Left kidney (tissue), 8 donors: ENCODE measurements at places on chromosomes 13 and 19. TPM values are rescaled to one million over a fixed set of nuclear protein-coding genes. Genes with fewer than 3 reads are reported as not detected.

DNA sequence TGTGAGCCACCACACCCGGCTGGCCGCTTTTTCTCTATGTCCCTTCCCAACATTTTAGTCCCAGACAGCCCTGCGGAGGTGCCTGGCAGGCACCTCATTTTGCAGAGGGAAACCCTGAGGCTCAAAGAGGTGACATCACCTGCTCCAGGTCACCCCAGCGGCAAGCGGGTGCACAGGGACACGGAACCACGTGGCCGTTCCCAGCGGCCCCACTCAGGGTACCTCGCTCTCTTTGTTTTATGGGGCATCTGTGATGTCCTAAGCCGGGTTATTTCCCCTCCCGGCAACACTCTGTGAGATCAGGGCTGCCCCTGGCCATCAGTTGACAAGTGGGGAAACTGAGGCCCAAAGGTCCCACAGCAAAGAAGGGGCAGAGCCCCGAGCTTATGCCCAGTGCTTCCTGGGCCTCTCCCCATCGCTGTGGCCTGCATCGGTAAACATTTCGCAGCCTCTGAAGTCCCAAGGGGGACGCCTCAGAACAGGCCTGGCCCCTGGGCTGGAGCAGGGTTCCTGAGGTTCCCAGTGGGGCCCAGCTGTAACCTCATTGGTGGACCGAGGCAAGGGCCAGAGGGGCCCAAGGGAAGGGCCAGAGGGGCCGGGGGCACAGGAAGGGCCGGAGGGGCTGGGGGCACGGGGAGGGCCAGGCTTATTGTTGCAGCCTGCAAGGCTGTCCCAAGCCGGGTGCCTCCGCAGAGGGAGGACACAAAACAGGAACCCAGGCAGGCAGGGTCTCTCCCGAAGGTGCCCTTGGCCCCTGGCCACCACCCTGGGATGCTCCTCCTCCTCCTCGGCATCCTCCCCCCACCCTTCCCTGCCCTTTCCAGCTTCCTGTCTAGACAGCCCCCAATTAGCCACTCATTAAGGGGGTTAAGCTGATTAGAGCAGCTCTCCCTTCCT lies 39.0 kb downstream of the SMIM24 start:
- no peak for DNase-seq

The FAM98C gene
- 13.0 TPM for polyA plus RNA-seq

- DNase-seq, result no peak
These were observed 161.4 kb downstream of the MTUS2 start for GRCh38 chr13:28981530-28981929.

The ITGBL1 gene
- polyA plus RNA-seq, result 0.90 TPM

DNA sequence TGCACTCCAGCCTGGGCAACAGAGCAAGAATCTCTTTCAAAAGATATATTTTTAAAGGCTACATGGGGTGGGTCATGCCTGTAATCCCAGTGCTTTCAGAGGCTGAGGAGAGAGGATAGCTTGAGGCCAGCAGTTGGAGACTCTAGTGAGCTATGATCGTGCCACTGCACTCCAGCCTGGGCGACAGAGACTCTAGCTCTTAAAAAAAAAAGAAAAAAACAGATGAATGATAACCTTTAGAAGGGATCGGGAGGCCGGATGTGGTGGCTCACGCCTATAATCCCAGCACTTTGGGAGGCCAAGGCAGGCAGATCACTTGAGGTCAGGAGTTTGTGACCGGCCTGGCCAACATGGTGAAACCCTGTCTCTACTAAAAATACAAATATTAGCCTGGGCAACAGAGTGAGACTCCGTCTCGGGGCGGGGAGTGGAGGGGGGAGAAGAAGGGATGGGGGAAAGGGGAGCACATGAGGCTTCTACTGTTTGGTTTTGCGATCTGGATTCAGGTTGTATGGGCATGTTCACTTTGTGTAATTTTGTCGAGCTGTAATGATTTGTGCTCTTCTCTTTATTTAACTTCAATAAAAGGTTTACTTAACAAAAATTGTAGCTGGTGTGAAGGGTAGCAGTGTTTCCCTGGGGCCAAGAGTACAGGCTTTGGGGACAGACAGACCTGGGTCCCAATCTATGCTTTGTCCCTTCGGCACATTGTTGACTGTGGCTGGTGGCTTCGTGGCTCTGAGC lies 1.1 kb upstream of the PSMC4 start:
- DNase-seq, result no peak

The ACP7 gene
- polyA plus RNA-seq, result 0.78 TPM

The GRIN2D gene
- 0.47 TPM for polyA plus RNA-seq

The CD33 gene
- 3.0 TPM for polyA plus RNA-seq
